NCI-H2171 (cell line): ENCODE measurements at places on chromosomes 13 and 19.

- no peak for DNase-seq
These were observed 1.2 kb downstream of the ZNF233 start for GRCh38 chr19:44260695-44261446.

GRCh38 chr13:76693086-76693485 is 193.1 kb downstream of the KCTD12 start:
- DNase-seq = no peak

DNA sequence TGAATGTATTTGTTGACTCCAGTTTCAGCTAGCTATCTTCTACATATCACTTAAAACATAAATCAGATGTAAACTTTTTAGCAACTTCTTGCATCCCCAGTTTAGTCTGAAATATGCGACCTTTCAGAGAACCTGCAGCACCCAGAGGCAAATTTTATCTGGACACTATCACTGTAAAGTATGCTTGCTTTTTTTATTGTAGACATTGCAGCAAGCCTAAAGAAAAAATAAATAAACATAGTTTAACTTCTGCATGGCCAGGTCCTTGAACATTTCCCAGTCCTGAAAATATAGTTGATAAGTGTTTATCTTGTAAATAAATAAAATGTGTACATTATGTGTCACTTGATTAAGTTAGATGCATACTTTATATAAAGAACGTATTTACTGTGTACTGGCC is 1829.4 kb downstream of the PCDH9 start:
- DNase-seq = no peak

DNA sequence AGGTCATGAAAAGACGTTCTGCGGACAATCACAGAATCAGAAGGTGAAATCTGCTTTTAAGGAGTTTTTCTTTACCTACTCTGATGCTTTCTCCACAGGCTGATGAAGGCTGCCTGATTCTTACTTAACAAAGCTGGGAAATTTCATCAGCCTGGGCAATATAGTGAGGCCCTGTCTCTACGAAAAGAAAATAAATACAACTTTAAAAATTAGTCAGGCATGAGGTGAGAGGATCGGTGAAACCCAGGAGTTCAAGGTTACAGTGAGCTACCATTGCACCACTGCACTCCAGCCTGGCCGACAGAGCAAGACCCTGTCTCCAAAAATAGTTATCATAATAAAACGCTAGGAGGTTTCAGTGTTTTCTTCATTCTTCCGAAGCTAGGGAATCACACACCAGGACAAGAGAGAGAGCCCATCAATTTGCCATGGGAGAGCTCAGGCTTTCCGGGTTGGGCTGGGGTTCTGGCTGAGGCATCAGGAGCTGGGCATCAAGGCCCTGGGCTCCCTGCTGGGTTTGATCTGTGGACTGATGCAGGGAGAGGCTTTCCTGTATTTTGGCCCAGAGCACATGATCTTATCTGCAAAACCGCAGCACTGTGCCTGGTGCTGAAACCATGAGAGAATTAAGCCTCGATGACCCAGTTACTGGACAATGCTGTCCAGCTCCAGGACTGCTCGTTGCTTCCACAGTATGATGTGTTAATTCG is 25.1 kb upstream of the CEBPG start:
- DNase-seq = no peak

- no peak for DNase-seq
These were observed 183.2 kb upstream of the DACH1 start for GRCh38 chr13:72050251-72050650.

GRCh38 chr13:92354583-92354982 is 872.0 kb upstream of the GPC6 start:
- no peak for DNase-seq

DNA sequence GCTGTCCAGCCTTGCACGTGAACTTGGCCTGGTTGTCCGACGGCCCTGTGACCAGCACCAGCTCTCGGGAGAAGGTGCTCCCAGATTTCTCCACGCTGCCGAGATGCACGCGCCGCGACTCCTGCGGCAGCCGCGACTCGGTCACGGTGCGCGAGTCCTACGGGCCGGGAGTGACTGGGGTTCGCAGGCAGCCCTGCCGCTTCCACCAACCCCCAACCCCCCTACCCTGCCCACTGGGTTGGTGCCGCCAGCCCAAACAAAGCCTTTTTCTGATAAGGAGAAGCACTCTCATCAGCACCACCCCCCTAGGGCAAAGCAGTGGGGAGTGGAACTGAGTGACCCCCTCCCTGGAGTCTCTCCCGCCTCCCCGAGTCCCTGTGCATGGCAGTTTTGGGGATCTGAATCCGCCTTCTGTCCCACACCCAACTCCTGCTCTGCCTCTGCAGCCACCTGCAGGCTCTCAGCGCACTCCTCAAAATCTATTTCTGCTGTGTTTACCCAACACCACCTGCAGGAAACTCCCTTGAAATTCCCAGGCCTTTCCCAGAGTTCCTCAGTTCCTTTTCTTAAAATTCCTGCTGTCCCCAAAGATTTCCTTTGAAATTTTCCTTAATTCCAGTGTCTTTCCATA is 6.2 kb downstream of the NPHS1 start:
- peak; percentile 24 for DNase-seq

- DNase-seq = no peak
These were observed 24.5 kb downstream of the CRYL1 start for GRCh38 chr13:20501120-20501519.

DNA sequence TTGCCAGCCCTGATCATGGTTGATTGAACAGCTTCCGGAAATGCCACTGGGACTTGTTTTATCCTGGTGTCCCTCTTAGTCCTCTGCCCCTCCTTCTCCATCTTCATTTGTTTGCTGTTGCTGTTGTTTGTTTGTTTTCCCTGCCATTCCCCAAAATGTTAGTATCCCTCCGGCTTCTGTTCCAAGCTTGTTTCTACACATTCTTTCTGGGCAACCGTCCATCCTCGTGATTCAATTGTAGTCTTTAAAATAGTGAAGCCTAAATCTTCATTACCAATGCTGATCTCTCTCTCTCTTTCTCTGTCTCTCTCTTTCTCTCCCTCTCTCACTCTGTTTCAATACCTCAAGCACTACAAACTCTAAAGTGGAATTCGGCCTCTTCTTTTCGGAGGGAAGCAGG is 649.3 kb upstream of the ARGLU1 start:
- DNase-seq = no peak

GRCh38 chr13:112248862-112249592 is 127.1 kb upstream of the SPACA7 start:
- no peak for DNase-seq

DNA sequence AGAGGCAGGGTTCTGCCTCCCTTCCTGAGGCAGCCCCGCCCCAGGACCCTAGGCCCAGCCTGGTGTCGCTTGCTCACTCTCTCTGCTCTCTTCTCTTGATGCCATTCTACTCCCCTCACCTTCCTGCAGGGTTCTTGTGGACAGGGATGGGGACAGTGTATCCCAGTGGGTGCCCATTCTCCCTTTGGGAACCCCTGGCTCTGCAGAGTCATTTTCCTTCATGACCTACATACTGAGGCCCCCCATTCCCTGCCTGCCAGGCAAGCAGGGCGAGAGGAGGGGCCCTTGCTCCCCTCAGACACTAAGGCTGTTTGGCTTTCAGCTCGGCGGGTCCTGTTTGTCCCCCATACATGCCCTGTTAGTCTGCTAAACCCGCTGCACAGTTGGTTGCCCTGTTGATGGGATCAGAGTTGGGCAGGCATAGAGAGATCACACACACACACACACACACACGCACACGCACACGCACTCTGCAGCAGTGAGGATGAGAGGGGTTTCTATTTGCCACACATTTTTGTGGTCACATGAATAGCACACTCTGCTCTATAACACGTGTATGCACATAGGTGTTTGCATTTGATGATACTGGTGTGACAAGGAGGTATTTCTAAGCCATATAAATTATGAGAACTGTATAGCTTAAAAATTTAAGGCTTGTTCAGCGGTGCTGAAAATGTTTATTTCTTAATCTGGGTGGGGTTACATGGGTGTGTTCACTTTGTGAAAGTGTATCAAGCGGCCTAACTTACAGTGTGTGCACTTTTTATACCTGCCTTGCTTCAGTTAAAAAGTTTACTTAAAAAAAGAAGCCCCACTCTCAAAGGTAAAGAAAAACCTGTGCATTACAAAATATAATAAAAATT is 20.3 kb downstream of the NFIX start:
- DNase-seq = no peak

- no peak for DNase-seq
These were observed 352.2 kb upstream of the OBI1 start for GRCh38 chr13:79011179-79011578.

GRCh38 chr19:10761443-10762250 is 43.8 kb downstream of the DNM2 start:
- no peak for DNase-seq

GRCh38 chr13:47237571-47237970 is 340.7 kb upstream of the HTR2A start:
- no peak for DNase-seq

- no peak for DNase-seq
These were observed 442 bp downstream of the ZNF420 start for GRCh38 chr19:37078717-37079032.

GRCh38 chr13:44171861-44172260 is 201.8 kb upstream of the SERP2 start:
- DNase-seq = no peak

- DNase-seq = no peak
These were observed 30.8 kb downstream of the SOX1 start for GRCh38 chr13:112097770-112098169.

DNA sequence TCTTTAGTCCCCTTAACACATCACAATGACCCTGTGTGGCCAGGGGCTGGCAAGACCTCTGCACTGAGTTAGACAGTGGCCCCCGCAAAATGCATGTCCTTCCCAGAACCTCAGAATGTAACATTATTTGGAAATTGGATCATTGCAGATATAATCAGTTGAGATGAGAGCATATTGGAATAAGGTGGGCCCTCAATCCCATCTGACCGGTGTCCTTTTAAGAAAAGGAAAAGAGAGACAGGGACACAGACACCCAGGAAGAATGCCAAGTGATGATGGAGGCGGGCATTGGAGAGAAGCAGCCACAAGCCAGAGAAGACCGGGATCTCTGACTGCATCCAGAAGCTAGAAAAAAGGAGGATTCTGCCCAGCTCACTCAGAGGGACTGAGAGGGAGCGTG is 1.8 kb downstream of the FAM187B start:
- no peak for DNase-seq

GRCh38 chr19:3577723-3578344 is 5.1 kb downstream of the HMG20B start:
- DNase-seq = no peak

DNA sequence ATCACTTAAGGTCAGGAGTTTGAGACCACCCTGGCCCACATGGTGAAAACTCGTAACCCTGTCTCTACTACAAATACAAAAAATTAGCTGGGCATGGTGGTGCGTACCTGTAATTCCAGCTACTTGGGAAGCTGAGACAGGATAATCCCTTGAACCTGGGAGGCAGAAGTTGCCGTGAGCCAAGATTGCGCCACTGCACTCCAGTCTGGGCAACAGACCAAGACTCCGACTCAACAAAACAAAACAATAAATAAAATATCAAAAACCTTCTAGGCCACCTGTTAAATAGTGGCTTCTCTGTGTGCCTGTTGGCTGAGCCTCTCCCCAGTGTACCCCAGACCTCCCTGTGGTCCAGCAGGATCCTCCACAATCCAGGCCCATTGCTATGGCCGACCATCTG is 3.3 kb upstream of the PSMD8 start:
- no peak for DNase-seq
